ENCODE measurements at places on chromosomes 7 and 10. TPM values are rescaled to one million over a fixed set of nuclear protein-coding genes. Genes with fewer than 3 reads are reported as not detected.

Gene ZMIZ1
- total RNA-seq = 58.0 TPM

Gene BICC1
- total RNA-seq = 14.2 TPM

Gene CRHR2
- 0.16 TPM for total RNA-seq

Gene WBP1L
- total RNA-seq = 41.1 TPM

Gene TMEM139
- 4.1 TPM for total RNA-seq

Gene TEX36
- total RNA-seq = not detected

Gene PKD2L1
- total RNA-seq = not detected

Gene CD36
- 831 TPM for total RNA-seq

Gene HABP2
- total RNA-seq = not detected

Gene SPDYE16
- total RNA-seq = 0.12 TPM

Gene TET1
- 4.0 TPM for total RNA-seq

Gene MYOF
- 24.3 TPM for total RNA-seq

Gene CPED1
- 27.0 TPM for total RNA-seq

Gene SFTPA1
- not detected for total RNA-seq

Gene METTL27
- total RNA-seq = 0.92 TPM

Gene SPDYE9
- not detected for total RNA-seq

Gene ZNF789
- 2.9 TPM for total RNA-seq

Gene SCD
- 969 TPM for total RNA-seq

Gene HPSE2
- total RNA-seq = 0.18 TPM

Gene ST7
- 33.1 TPM for total RNA-seq

Gene LEP
- total RNA-seq = 25.6 TPM

Gene MTERF1
- 8.7 TPM for total RNA-seq

Gene ARHGEF35
- 2.3 TPM for total RNA-seq

Gene FAM171A1
- 14.8 TPM for total RNA-seq

Gene CASTOR2
- total RNA-seq = 35.6 TPM

Gene GOLGA7B
- total RNA-seq = 2.4 TPM

Gene LRRC18
- total RNA-seq = not detected

Gene CNTNAP2
- total RNA-seq = 0.29 TPM

Gene ACTR1A
- total RNA-seq = 89.2 TPM

Gene FAM237B
- total RNA-seq = not detected

Gene ARL5B
- total RNA-seq = 5.9 TPM

Gene SEMA3A
- total RNA-seq = 8.8 TPM

Gene GJD4
- total RNA-seq = not detected

Gene PPP1R3C
- 173 TPM for total RNA-seq

Gene NYAP1
- 0.97 TPM for total RNA-seq

Gene SYNPO2L
- 219 TPM for total RNA-seq

Gene SPOCK2
- 8.1 TPM for total RNA-seq

Gene ZNF107
- total RNA-seq = 1.6 TPM

Gene FGFR2
- total RNA-seq = 6.1 TPM

Gene HTR5A
- total RNA-seq = not detected

Gene TLX1
- total RNA-seq = 0.21 TPM

Gene CHN2
- 4.8 TPM for total RNA-seq

Gene FZD8
- total RNA-seq = 14.8 TPM

Gene C10orf105
- 0.27 TPM for total RNA-seq

Gene DEPP1
- 49.2 TPM for total RNA-seq

Gene SEMA3C
- 44.1 TPM for total RNA-seq

Gene CALHM1
- total RNA-seq = not detected

Gene CRYGN
- total RNA-seq = 0.53 TPM

Gene MMP21
- 0.38 TPM for total RNA-seq

Gene CCDC172
- total RNA-seq = not detected

All from left cardiac atrium (tissue), 4 donors.